NCI-H1105 treated with DMSO at 0.1 percent for 48 hours (cell line): ENCODE measurements at places on chromosomes 3 and 15.

GRCh38 chr3:150096700-150097587 lies 126.2 kb upstream of the PFN2 start:
- DNase-seq: no peak

DNA sequence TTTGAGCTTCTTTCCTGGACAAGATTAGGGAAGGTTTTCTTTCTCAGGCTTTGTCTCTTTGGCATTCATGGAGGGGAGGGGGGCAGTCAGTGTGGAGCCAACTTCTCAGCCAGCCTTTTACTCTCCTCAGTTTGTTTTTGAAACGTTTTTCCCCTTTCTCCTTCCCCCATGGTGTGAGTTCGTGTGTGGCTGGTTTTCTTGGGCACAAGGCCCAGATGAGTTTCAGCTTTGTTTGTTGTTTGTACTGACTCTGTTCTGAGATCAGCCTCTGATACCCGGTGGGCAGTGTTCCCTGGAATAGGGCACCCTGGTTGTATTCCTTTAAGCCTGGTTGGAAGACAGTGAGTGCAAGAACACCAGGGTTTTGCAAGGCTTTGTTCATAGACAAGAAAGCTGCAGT lies 168.2 kb upstream of the RARB start:
- DNase-seq: no peak

GRCh38 chr3:195555110-195555509 lies 12.0 kb upstream of the PPP1R2 start:
- no peak for DNase-seq

GRCh38 chr15:90099868-90100831 lies 2.1 kb downstream of the IDH2 start:
- DNase-seq: no peak

GRCh38 chr3:111415018-111415417 lies 127.0 kb upstream of the CD96 start:
- no peak for DNase-seq

GRCh38 chr3:8457039-8457438 lies 44.6 kb upstream of the LMCD1 start:
- DNase-seq: no peak

- no peak for DNase-seq
Observed at GRCh38 chr15:76363251-76363650, 26.7 kb downstream of the ISL2 start.
